Germinal center (tissue), 1 donor: ENCODE measurements at places on chromosomes 3 and 15.
A peak's percentile ranks its signal among the peaks of the same experiment; 100 is the strongest.

- DNase-seq, result no peak
Measured at GRCh38 chr3:135887220-135887619, 78.3 kb upstream of the PPP2R3A start.

GRCh38 chr15:51876169-51876568, 46.7 kb downstream of the TMOD3 start:
- DNase-seq, result no peak

GRCh38 chr3:171380711-171381425, 79.3 kb downstream of the TNIK start:
- no peak for DNase-seq

- no peak for DNase-seq
Measured at GRCh38 chr3:159786489-159787177, 202.0 kb upstream of the IL12A start.

GRCh38 chr15:38507570-38507969, 53.6 kb downstream of the FAM98B start:
- no peak for DNase-seq

DNA sequence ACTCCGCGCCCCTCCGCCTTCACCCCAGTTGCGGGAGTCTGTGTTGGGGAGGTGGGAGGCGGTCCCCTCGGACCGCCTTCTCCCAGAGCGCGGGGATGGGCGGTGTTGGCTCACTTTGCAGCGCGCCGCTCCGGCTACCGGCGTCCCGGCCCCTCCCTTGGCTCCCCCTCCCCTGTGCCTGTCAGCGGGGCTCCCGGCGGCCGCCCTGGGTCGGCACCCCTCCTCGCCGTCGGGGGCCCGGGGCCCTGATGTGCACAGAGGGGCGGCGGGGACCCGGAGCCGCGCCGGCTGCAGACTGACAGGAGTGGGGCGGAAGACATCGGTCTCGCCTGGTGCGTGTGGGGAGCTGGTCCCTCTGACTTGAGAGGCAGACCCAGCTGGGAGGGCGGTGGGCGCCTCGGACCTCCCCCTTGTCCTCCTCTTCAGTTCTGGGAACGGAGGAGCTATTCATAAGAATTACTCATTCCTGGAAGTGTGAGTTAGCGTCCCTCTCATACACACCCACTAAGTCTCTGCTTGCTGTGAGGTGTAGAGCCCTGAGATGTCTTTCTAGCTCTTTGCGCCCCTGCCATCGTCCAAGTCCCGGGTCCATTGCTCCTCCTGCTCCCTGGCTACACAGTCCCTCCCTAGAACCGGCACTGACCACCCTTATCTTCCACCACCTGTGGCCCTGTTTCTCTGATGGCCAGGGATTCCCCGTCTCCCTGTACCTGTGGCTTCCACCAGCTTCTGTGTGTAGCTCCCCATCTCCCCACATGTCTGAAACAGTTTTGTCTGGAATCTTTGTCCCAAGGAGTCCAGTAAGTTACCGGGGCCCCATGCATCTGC, 42.3 kb upstream of the ROPN1 start:
- peak; percentile 8 for DNase-seq

GRCh38 chr15:40082195-40082883, 26.3 kb downstream of the BMF start:
- DNase-seq, result peak; percentile 59

GRCh38 chr3:40083066-40083465, 226.4 kb upstream of the EIF1B start:
- no peak for DNase-seq

DNA sequence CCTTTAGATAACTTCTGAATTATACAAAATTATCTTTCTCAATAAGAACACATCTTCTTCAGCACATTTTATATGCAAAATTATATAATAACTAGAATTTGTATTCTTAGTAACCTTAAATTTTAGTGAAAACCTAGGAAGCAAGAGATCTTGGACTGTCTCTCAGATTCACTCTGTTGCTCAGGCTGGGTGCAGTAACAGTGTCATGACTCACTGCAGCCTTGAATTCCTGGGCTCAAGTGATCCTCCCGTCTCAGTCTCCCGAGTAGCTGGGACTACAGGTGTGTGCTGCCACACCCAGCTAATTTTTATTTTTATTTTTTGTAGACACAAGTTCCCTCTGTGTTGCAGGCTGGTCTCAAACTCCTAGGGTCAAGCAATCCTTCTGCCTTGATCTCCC, 29.9 kb downstream of the MKRN3 start:
- no peak for DNase-seq

DNA sequence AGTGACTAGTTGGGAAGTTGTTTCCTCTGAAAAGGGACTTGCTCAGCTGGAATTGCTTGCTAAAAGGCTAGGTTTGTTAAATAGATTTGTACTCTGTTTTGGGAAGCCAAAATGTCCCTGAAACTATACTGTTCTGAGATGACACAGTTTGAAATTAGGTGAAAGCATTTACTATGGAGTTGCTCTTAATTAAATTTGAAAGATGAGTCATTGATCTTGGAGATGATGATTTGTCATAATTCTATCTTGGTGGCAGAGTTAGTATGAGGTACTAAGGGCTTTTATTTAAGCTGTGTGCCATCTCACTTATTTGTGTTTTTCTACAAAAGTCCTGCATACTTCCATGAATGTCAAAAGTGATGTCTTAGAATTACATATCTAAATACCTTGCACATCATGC, 320.9 kb downstream of the PTPRG start:
- no peak for DNase-seq

DNA sequence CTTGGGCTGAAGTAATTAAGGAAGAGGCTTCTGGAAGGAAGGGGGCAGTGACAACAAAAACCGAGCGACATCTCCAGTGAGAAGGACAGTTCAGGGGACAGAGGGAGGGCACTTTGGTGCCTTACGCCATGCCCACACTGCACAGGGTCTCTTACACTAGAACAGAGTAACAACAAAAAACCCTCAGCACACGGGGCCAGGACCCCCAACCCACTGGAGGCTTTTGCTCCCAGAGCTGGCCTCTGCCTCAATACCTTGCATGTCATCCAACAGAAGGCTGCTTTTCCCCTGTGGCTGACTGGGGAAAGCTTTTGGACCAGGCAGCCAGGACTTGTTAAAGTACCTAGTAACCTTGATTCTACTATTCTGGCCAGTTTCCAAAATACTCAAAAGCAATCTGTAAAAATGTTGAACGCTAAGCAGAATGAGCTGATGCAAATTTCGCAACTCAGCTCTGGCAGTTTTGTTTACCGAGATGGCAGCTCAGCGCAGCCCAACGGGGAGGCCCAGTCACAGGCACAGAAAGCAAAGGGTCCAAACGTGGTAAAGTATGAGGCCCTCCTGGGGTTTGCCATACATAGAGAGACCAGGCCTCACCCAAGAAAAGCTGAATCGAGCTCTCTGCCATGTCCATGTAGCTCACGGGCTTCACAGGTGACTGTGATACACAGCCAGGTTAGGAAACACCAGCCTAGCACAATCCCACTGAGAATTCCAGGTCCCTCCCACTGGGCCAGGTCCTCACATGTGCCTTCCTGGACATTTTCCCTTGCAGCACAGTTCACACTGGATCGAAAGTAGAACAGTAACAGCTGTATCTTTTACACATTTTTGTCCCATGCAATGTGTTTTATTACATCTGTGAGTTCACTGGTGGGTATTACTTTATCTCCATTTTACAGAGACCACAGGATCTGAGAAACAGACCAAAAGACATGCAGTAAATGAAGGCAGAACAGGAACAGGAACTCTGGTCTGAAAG, 6.0 kb downstream of the CHCHD4 start:
- no peak for DNase-seq

- no peak for DNase-seq
Measured at GRCh38 chr3:61912158-61912557, 350.8 kb downstream of the PTPRG start.

GRCh38 chr3:8768364-8769087, 887 bp downstream of the OXTR start:
- peak; percentile 18 for DNase-seq

DNA sequence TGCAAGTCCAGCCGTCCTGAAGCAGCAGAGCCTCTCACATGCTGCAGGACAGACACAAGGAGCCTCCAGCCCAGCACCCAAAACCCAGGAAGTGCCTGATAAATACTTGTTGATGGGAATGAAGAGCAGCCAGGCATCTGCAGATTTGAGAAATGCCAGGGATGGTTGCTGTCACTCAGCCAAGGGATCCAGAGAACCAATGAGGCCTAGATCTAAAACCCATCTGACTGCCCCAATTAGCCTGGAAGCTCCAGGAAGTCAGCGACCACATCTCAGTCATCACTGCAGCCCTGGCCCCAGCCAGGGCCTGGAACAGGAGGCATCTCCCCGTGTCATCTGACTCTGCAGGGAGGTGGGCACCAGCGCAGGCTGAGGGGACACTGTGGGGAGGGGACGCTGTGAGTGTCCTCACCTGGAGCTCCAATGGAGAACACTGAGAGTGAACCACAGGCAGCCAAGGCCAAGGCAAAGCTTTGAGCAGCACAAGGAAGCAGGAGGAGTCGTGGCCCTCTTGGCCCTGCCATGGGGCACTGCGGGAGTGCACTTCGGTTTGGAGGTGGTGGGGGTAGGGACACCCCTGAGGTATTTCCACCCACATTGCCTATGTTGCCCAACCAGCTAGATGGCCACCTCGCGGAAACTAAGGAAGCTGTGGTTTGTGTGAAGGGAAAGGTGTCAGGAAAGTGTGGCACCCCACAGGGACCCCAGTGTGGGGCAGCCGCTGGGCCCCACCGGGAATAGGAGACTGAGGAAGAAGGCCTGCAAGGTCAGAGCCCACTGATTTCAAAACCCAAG, 229.5 kb downstream of the VPS13C start:
- DNase-seq, result no peak

GRCh38 chr15:84976746-84977345, 4.8 kb upstream of the PDE8A start:
- DNase-seq, result no peak

DNA sequence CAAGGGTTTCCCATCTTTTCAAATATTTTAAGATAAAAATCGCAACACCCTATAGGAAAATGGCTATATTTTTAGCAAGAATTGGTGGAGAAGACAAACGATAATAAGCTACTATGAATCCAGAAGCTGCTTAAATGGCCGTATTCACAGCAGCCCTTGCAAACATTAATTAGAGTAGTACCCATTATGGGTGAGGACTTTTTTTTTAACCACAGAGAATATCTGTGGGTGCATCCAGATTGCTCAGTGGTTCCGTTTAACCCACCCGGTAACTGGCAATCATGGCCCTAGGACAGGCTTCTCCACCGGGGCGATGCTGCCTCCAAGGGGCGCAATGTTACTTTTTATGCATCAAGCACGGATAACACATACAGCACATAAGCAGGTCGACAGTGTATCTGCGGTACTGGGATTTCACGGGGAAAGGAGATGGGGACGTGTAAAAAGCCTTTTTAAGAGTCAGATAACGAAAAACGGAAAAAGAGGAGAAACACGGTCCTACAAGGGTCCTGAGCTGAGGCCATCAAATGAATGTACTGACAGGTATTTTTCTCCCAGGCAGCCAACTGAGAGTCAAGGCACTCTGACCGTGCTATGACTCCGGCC, 968 bp upstream of the TMEM266 start:
- DNase-seq, result no peak

DNA sequence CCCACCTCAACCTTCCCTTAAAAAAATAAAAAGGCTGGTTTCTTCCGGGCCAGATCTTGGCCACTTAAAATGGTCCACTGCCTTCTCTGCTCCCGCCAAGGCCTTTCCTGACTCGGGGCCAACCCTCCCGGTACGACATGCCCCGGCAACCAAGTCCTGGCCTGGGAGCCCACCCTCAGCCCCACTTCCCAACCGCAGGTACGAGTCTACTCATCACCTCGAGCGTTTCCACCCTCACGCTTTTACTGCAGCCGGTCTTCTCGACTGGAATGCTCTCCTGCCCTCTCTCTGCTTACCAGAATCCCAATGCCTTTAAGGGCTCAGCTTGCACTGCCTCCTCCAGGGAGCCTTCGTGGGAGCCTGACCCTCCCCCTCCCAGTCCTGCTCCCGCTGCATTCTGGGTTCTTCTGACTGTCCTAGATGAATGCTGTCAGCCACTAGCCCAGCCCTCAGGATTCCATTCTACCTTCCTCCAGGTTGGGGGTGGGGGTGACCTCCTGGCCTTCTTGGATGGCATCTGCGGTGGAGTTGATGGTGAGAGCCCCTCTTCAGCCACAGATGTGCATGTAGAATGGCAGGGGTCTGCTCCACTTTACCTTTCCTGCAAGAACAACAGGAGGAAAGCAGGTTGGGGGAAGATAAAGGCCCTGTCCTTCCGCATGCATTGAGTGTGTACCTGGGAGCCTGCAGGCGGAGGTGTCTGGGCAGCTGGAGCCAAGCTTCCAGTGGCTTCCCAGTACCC, 1.1 kb upstream of the CSRNP1 start:
- no peak for DNase-seq

DNA sequence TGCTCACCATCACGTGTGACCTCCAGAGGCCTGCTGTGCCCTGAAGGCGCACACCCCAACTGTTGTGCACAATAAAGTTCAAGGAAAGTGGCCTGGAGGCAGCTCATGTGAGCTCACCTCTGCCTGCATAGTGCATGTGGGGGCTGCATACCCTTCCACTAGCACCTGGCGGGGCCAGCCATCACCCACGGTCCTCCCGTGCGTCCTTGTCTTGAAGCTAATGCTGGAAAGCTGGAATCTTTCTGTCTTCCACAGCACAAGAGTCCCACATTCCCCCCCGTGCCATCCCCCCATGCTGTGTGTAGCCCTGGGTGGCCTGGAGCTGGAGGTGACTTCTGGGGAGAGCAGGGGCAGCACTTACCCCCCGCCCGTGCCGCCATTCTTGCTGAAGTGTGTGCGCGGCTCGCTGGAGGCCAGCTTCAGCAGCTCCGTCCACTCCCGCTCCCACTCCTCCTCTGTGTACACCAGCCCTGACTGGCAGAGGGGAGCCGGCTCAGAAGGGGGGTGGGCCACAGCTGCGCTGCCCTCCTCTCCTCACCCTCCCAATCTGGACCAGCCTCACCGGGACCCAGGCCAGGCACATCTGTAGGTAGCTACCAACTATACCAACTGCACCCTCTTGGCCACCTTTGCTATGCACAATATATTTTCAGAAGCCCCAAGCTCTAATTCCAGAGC, 199.5 kb downstream of the KLF13 start:
- DNase-seq, result no peak

- no peak for DNase-seq
Measured at GRCh38 chr3:59084583-59084982, 34.8 kb upstream of the CFAP20DC start.

- peak; percentile 40 for DNase-seq
Measured at GRCh38 chr3:150545419-150546225, 674 bp downstream of the SERP1 start.

- DNase-seq, result no peak
Measured at GRCh38 chr15:38758043-38758442, 193.4 kb upstream of the RASGRP1 start.

DNA sequence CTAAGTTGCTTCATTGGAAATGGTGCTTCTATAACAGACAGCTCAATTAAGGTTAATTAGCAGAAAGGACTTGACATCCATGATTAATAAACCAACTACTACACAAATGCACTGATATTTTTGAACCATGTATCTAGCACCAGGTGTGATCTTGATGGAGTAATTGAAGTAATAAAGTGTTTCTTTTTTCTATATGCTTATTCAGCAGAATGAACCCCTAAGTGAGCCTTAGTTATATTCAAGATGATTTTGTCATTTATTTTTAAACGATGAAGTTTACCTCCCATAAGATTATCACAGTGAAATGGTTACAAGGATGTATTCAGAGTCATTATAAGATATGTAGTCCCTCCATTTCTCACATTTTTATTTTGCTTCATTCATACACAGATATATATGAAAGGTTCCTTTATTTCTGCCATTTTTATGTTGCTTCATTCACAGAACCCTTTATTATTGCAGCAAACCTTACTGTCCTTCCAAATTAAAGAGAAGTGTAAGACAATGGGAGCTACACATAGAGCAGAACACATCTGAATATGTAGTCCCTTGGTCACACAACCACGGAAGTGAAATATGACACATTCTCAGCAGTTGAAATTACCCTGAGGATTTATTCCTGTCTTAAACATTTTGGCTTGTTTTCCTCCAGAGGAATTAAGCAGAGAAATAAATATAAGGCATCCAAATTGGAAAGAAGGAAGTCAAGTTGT, 295.0 kb downstream of the RAP2B start:
- no peak for DNase-seq
